ENCODE measurements at places on chromosomes 5 and 9. TPM values are rescaled to one million over a fixed set of nuclear protein-coding genes. Genes with fewer than 3 reads are reported as not detected.

The C5orf52 gene
- total RNA-seq: not detected

The SNX2 gene
- total RNA-seq: 50.1 TPM

DNA sequence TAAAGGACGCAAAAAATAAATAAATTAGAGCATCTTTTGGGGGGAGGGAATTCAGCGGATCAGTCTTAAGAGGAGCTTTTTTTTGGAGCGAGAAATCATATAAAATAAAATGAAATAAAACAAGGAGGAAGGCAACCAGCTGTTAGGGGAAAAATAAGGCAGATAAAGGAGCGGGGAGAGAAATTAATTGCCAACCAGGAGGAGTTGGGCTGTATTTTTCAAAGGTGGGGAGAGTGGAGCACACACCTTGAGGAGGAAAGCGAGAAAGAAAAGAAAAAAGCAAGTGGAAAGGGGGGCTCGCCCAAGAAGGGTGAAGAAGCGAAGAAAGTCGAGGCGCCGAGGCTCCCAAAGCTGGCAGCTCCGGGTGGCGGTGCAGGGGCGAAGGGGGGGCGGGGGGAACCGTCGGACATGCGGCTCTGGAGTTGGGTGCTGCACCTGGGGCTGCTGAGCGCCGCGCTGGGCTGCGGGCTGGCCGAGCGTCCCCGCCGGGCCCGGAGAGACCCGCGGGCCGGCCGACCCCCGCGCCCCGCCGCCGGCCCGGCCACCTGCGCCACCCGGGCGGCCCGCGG is at the start of gene PAPPA:
TSS of gene PAPPA (plus strand) at position 27 of the 569 bp plus-strand sequence. CDS start at position 409, 382 bp downstream.
- DNase-seq: no peak

- DNase-seq: peak; percentile 93
Measured at GRCh38 chr5:158943057-158943456, 156.7 kb downstream of the EBF1 start.

GRCh38 chr5:180555168-180555921 is 36.0 kb downstream of the SCGB3A1 start:
- no peak for DNase-seq

DNA sequence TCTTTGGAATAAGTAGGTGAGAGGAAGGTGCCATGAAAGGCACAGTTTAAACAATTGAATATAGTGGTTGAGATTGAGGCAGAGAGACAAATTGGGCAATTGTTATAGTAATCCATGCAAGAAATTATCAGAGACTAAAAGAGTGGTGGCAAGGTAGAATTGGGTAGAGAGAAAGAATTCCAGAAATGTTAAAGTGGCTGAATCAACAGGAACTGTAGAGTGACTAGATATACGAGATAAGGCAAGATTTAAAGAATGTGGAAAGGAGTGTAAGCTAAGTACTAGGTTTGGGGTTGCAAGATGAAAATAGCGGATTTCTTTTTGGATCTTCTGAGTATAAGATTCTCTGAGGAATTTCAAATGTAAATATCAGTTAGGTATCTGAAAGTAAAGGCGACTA is 285.2 kb downstream of the DMRTA1 start:
- DNase-seq: no peak

The CORO2A gene
- 5.7 TPM for total RNA-seq

The PCDHGB1 gene
- total RNA-seq: 0.29 TPM

The SHROOM1 gene
- 8.0 TPM for total RNA-seq

The CATSPER3 gene
- total RNA-seq: 0.29 TPM

DNA sequence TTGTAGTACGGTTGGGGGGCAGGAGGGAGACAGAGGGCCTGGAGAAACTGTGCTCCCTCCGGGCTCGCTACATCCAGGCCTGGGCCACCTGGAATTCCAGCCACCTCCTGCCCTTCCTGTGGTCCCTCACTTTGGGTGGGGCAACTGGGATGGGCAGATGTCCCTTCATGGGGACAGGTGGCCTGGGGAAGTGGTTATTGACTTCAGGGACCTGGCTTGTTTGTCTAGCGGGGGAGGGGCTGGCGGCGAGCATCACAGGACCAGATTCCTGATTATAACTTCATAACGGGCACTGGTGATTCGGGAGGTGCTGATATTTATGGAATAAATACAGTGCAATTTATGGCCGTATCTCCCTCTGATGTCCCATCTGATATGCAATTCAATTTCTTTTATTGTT is 20.1 kb upstream of the LAMC3 start:
- DNase-seq: no peak

DNA sequence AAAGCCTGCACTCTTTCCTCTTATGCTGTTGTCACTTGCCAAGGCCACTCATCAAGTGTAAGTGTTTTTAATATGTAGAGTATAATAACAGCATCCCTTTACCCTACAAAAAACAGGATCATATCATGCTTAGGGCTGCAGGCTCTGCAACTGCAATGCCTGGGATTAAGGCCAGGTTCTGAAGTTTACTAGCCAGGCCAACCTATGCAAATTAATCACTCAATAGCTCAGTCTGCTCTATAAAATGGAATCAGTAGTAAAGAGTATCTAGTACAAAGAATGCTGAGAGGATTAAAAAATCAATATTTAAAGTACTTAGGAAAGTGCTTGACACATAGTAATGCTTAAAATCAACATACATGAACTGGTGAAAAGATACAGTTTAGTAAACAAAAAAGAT is 253.3 kb downstream of the EDIL3 start:
- no peak for DNase-seq

- peak; percentile 32 for DNase-seq
Measured at GRCh38 chr5:75265731-75266130, 29.1 kb upstream of the ANKRD31 start.

DNA sequence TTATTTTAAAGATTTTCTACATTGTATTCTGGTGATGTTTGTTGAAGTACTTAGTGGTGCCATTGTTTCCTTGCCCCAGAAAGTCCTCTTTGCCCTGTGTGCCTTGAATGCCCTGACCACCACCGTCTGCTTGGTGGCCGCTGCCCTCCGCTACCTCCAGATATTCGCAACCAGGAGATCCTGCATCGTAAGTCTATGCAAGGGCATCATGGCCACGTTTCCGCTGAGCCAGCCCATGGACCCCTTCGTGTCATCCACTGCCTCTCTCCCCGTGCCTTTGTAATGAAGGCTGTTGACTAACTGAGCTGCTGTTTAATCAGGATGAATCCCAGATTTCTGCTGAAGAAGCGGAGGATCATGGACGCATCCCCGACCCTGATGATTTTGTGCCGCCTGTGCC is 52.3 kb downstream of the ENTREP1 start:
- DNase-seq: no peak

- no peak for DNase-seq
Measured at GRCh38 chr5:73495772-73496335, 2.4 kb upstream of the BTF3 start.

The RGMB gene
- total RNA-seq: 20.9 TPM

GRCh38 chr9:86943201-86944113 is 3.8 kb downstream of the GAS1 start:
- no peak for DNase-seq

DNA sequence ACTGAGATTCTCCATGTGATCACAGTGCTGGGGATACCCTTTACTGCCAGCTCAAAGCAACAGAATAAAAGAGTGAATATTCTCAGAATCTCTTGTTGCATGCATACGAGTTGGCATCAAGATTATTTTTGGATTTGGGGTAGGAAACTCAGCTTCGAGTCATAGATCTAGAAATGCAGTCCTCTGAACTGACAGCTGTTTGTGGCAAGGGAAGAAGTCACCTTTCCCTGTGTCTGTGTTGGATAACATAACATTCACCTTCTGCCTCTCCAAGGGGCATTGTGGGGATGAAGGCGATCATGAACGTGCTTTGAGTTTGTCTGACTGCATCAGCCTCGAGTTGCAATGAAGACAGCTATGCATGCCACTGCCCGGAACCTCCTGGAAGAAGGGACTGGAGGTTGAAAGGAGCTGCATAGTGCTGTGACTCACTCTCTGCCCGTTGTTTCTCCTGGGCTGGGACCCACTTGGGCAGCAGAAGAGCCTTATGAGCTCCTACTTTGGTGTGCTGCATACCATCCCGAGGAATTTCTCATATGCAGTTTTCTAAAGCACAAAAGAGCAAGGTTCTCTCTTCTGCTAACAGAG is 231.7 kb downstream of the ARHGAP26 start:
- no peak for DNase-seq

GRCh38 chr5:95027151-95027721 is 257.7 kb downstream of the MCTP1 start:
- DNase-seq: no peak

DNA sequence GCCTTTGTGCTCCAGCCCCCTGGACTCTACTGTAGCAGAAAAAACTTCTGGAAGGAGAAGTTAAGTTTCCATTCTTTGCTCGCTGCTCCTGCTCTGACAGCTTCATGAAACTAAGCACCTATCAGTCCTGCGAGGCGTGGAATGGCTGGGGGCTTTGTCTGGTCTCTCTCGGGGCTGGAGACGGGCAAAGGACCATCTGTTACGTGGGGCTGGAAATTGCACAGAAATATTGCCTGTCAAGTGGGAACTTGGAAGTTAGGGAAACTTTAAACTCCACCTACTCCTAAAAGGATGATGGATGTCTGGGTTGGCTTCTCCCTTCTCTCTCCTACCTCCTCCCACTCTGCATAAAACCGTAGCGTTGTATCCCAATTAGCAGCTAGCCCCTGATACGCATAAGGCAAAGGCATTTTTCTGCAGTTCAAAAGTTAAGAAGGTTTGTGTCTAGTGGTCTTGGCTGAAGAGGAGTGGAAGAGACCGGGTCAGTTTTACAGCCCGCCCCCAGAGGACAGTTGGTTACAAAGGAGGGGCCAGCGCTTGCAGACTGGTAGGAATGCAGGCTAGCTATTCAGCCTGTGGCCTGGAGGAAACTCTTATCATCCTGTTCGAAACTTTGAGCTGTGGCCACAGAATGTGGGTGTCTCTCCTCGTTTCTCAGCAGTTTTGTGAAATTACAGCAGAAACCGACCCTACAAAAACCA is 1.3 kb downstream of the FBXL7 start:
- DNase-seq: no peak
